IgD-negative memory B cell (primary cell): ENCODE measurements at places on chromosomes 16 and 17. TPM values are rescaled to one million over a fixed set of nuclear protein-coding genes. Genes with fewer than 3 reads are reported as not detected.

Gene LAT
- 8.3 TPM for polyA plus RNA-seq

Gene CACNG4
- not detected for polyA plus RNA-seq

Gene KRT222
- polyA plus RNA-seq: not detected

Gene PMP22
- polyA plus RNA-seq: not detected

Gene SLC13A5
- polyA plus RNA-seq: 0.30 TPM

Gene RNF157
- polyA plus RNA-seq: 0.43 TPM

Gene TXNL4B
- 15.3 TPM for polyA plus RNA-seq
